EL (cell line): ENCODE measurements at places on chromosomes 5 and 9.

DNA sequence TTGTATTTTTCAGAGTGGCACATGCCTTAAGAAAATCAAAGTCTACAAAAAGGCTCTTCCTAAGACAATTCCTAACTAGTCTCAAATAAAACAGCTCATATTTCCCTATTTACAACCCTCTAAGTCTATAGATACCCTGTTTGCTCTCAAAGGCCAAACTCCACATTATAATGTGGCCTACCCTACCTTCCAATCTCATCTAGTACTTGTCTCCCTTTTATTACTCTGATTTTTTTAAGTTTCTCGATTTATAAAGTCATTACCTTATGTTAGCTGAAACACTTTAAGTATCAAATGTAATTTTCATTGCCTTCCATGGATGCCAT lies 19.4 kb downstream of the KIAA1191 start:
- DNase-seq: no peak

DNA sequence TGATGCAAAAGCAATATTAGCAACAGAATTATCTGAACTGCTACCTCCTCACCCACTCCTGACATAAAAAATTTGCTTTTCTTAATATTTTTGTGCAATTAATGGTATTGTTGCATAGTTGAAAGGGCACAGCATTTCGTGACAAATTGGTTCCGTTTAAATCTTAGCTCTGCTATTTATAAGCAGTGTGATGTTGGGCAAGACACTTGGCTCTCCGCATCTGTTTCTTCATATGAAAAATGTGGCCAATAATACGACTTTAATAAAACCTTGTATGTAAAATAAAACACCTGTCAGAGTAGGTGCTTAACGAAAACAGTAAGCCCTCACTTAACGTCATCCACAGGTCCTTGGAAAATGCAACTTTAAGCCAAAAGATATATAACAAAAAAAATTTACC lies 4.2 kb downstream of the TMEM167A start:
- DNase-seq: no peak

DNA sequence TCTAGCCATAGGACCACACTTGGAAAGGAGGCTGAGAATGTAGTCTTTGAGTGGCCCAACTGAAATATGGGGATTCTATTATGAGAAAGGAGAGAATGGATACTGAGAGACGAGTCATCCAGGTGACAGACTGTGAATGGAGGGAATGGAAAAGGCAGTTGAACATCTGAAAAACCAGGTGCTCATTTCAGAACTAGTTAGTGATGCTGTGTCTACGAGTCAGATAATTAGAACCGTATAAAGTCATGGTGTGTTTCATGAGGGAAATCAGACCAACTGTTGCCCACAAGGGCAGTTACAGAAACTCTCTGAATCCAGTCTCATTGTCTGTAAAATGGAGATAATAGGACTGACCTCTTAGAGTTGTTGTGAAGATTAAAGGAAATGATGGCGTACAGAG lies 86.5 kb downstream of the EGFLAM start:
- DNase-seq: no peak

GRCh38 chr9:35954942-35955546 lies 2.9 kb downstream of the OR2S2 start:
- DNase-seq: peak; percentile 76

- no peak for DNase-seq
Observed at GRCh38 chr5:133494923-133495246, 117.5 kb downstream of the FSTL4 start.

DNA sequence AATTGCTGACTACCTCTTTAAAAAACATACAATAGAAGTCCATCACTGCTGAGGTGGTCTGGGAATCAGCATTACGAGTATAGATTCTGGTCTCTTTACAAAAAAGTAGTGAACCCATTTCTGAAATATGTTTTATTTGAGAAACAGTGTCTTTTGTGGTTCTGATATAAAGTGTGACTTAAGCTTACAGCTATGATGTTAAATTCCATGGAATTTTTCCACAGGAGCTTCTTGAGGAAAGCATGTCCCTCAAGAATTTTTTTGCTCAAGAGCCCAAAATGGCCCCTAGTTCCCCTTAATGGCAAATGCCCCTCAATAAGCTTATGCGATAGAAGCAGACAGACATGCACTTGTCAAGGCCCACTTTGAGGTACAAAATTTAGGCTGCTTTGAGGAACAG lies 265.7 kb downstream of the FAM170A start:
- DNase-seq: no peak

DNA sequence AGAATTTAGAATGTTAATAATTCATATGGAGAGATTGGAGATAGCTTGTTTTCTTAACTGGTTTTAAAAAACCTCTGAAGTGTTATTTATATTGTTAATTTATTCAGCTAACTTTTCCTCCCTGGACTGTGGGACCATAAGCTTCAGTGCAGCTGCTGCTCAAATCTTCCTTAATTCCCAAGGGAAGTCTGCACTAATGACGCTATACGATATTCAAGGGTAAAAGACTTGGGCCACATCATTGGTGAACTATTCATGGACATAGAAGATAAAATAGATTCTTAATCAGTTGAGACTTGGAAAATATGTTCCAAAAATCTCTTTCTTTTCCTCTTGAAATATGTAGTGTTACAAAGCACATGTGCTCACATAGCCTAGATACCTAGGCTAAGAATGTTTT lies 31.1 kb upstream of the GAS1 start:
- no peak for DNase-seq

GRCh38 chr9:126915846-126916543 lies 1.4 kb downstream of the RALGPS1 start:
- no peak for DNase-seq

DNA sequence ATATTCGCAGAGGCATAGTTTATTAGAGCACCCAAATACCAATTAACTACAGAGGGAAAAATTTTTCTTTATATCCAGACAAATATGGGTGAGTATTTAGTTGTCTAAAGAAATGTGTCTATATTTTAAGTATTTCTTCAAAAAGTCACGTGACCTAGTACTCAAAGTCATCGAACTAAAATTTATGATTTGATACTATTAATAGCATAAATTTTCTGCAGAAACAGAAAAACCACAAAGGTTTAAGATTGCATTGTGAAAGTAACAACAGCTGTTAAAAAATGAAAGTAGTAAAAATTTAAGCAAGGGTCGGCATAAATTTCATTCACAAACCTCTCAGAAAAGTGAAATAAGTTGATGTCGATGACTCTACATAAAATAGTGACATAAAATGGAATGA lies 323.9 kb upstream of the RORB start:
- DNase-seq: no peak

GRCh38 chr9:83012922-83013838 lies 49.8 kb downstream of the RASEF start:
- peak; percentile 26 for DNase-seq

- no peak for DNase-seq
Observed at GRCh38 chr5:127943061-127943371, 140.6 kb upstream of the SLC12A2 start.

DNA sequence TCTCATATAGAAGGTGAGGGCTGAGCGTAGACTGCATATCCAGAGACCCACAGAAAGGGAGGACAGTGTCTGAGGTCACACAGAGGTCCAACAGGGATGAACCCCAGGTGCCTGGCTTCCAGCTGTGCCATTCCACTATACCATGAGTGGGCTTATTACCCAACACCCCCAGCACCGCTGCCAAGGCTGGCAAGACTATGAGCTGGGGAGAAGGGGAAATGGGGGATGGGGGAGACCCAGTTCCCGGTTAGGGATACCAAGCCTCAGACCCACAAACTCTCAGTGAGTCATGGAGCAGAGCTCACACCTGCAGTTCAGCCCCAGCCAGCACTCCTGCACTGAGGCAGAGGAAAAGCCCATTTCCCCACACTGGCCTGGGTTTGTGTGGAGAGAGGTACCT lies 106.4 kb downstream of the PSD2 start:
- no peak for DNase-seq

DNA sequence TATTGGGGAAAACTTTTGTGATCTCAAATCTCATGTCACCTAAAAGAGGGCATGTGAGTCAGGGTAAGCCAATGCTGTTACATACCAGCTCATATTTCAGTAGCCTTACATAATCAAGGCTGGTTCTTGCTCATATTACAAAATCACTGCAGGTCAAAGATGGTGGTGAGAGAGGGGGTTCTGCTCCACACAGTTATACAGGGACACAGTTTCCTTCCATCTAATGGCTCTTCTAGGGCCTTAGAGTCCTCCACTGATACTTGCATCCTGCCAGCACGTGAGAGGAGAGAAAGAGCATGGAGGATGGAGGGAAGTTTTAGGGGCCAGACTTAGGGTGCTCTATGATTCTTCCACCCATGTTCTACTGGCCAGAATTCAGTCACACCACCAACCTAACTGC lies 130.0 kb downstream of the LIFR start:
- peak; percentile 37 for DNase-seq

DNA sequence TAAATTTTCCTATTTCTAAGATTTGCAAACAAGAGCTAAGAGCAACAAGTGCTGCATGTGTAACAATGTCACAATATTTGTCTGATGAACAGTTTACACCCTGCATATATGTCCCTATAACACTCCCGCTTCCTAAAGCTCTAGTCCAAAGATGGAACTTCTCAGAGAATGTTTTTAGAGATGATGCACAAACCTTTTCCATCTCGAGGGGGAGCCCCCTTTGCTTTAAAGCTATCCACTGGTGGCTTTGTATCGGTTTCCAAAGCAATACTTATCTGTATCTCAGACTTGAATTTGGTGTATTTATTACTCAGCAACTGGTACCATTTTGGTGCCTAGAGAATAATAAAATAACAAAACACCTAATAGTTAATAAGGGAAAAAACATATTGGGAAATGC lies 11.0 kb downstream of the CEP120 start:
- no peak for DNase-seq

DNA sequence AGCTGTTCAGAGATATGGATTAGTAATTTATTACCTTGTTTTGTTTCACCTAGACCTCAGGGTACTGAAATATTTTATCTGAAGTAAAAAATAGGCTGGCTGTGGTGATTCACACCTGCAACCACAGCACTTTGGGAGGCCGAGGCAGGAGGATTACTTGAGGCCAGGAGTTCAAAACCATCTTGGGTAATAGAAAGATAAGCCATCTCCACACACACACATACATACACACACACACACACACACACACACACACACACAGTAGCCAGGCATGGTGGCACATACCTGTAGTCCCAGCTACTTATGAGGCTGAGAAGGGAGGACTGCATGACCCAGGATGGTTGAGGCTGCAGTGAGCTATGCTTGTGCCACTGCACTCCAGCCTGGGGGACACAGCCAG lies 3.7 kb downstream of the ANXA2R start:
- DNase-seq: no peak

- DNase-seq: no peak
Observed at GRCh38 chr9:114069476-114070187, 8.5 kb downstream of the AMBP start.

- DNase-seq: no peak
Observed at GRCh38 chr9:126984969-126985368, 70.4 kb downstream of the RALGPS1 start.

- DNase-seq: peak; percentile 51
Observed at GRCh38 chr5:32225445-32225844, 51.3 kb upstream of the GOLPH3 start.

DNA sequence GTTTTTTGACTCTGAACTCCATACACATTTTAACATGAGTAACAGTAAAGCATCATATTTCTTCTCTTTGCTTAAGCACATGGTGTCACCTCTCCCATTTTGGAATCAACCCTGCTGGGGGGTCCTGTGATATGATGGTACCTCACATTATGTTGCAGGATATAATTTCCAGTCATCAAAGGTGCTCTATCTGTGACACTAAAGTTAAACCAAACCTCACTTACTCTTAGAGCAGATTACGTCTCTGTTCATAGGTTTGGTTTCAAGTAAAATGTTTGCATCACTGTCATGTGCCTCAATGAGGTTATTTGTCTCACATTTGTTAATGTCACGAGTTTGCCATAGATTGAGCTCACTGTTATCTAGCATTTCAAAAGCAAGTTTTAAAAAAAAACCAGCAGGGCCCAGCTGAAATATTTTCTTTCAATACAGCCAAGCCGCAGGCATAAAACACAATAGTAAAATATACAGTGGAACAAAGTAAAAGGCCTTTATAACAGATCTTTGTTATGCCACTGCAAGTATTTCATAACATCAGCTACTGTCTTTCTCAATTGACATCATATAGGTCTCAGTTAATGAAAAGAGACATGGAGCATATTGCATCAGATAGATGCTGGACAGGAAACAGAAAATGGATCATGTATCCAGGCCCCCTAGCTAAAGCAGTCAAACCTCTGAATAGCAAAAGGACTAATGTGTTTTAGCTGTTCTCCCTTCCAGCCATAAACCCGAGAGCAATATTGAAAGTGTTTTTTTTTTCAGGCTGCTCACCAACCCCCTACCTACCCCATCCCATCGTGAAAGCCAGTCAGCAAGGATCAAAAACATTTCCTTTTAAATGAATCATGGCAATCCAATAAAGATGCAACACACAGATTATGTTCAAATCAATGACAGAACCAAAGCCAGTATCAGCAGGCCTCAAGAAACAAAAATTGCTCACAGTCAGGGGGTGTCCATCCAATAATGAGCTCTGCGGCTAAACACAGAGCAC lies 182.1 kb upstream of the ITGA1 start:
- no peak for DNase-seq

- DNase-seq: no peak
Observed at GRCh38 chr5:125236981-125237380, 490.5 kb upstream of the ZNF608 start.

GRCh38 chr9:126833710-126834345 lies 26.6 kb upstream of the ZBTB34 start:
- DNase-seq: no peak

DNA sequence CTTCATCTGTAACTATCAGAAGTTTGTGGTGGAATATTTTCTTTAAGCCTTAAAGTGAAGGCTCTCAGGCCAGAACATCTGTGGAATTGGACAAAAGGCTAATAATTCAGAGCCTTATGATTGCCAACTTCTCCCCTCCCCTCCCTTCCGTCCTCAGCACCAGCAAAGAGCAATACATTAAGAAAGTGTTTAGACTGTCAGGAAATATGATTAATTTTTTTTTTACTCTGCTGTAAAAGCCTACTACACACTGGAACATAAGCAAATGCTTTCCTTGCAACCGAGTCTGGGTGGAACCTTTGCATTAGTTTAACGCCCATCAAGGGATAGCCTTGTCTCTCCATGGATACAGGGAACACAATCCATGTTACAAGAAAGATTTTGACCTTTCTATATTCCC lies 110.3 kb upstream of the TARS1 start:
- no peak for DNase-seq

GRCh38 chr9:107336718-107337360 lies 53.8 kb downstream of the RAD23B start:
- DNase-seq: peak; percentile 70

- DNase-seq: no peak
Observed at GRCh38 chr9:109168170-109168569, 1.1 kb upstream of the FRRS1L start.

GRCh38 chr9:115167175-115167574 lies 49.2 kb upstream of the TNC start:
- DNase-seq: peak; percentile 97

- DNase-seq: no peak
Observed at GRCh38 chr9:2298217-2298616, 283.1 kb downstream of the SMARCA2 start.

DNA sequence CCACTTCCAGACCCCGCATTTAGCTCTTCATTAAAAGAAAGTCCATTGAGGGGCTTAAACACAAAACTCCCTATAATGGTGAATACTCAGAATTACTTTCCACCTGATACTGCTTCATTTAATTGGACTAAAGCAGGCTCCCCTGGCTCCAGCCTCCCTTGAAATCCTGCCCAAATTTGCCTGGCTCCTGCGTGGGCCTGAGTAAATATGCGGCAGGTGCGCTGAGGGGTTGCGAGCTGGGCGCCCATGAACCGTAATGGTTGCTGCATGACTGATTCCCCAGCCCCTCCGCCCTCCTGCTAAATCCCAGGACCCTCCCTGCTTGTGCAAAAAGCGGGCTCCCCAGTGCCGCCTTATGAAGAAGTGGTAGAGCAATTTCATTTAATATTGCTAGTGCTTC lies 639.7 kb downstream of the BNC2 start:
- no peak for DNase-seq
